AG08396 (cell line): ENCODE measurements at places on chromosomes 5 and 9.

DNA sequence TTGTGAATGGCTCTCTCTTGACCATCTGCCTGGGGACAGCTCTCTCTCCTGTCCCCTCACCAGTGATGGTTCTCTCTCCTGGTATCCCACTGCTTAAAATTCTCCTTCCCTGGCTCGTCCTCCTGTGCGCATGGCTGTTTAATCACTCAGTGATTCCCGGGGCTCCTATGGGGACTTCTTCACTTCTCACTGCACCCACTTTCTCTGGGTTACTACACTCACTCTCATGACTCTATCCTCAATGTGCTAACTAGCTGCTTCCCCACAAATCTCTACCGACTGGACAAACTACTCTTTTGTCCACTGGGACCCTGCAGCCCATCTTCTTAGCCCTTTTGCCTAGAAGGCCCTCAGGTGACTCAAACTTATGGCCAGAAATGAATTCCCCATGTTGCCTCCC is 89.1 kb upstream of the TBC1D2 start:
- DNase-seq = no peak

DNA sequence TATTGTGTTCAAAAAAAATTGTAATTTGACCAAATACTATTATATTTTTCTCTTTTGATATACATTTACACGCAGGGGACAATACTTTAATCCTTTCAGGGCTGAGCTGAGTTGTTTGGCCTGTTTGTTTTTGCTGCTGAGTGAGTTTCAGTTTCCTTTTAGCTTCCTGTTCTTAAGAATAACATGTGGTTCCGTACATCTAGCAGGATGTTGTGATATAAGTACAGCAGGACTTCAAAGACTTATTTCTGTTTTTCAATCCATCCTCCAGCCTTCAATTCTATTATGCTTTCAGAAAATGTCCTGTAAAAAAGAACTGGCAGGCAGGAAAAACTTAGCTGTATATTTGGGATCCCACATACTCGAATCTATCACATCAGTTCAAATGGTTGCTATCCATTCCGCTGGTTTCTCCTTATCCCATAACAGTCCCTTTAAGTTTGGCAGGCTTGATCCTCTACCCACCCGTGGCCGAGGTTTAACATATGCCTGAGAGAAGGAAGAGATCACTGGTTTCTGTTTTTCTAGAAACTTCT is 1037.3 kb upstream of the ACO1 start:
- no peak for DNase-seq

- no peak for DNase-seq
These were observed 14.4 kb upstream of the PLEKHG4B start for GRCh38 chr5:77546-77945.

- DNase-seq = no peak
These were observed 81.5 kb downstream of the LMX1B start for GRCh38 chr9:126695186-126695585.

- no peak for DNase-seq
These were observed 323.4 kb downstream of the FBXL7 start for GRCh38 chr5:15823398-15823797.

DNA sequence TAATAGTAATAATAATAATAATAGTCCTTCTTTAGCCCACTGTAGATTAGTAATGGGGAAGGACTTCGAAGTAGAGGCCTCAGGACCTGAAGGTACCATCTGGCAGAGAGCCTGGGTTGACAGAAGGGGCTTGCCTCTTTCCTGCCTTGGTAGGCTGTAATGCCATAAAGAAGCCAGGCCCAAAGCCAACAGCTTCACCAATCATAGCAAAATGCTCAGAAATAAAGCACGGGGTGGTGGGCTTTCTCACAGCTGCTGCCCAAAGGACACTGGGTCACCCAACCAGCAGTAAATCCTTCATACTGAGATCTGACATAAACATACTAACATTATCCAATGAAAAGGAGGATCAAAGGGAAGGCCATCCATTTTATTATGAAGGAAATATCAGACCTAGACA is 70.7 kb downstream of the SUSD1 start:
- DNase-seq = no peak

GRCh38 chr5:119187776-119188529 is 117.1 kb downstream of the DMXL1 start:
- DNase-seq = no peak

GRCh38 chr9:123651273-123651672 is 278.7 kb downstream of the DENND1A start:
- no peak for DNase-seq

DNA sequence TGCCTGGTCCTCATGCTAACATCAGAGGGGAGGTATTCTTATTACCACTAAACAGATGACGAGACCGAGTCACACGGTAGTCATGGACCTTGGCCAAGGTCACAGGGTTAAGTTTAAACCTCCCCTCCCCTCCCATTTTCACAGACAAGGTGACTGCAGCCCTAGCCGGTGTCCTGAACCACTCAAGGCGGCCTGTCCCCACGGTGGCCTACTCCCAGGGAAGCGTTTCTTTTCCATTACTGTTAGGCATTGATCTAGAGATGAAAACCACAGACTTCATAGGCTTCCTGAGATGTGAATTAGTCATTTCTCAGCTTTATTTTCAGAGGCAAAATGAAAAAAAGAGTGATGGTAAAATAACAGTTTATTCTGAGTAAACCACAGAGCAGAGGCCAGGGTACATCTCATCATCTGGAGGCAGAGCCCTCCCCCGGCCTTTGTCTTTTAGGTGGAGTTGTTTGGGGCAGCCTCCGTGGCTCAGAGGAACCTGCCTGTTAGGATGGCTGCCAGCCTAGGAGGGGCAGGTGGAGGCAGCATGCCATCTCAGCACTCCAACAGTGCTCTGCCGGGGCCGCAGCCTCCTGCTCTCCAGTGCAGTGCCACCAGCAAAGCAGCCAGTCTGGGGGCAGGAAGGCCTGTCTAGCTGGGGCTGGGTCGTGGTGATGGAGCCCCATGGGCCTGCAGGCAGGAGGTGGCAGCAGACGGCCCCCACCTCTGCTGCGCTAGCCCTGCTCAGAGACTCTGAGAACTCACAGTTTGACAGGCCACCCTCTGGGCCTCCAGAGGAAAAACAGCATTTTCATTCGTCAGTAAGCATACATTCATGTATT is 71.2 kb downstream of the RAPGEF1 start:
- DNase-seq = peak; percentile 64

DNA sequence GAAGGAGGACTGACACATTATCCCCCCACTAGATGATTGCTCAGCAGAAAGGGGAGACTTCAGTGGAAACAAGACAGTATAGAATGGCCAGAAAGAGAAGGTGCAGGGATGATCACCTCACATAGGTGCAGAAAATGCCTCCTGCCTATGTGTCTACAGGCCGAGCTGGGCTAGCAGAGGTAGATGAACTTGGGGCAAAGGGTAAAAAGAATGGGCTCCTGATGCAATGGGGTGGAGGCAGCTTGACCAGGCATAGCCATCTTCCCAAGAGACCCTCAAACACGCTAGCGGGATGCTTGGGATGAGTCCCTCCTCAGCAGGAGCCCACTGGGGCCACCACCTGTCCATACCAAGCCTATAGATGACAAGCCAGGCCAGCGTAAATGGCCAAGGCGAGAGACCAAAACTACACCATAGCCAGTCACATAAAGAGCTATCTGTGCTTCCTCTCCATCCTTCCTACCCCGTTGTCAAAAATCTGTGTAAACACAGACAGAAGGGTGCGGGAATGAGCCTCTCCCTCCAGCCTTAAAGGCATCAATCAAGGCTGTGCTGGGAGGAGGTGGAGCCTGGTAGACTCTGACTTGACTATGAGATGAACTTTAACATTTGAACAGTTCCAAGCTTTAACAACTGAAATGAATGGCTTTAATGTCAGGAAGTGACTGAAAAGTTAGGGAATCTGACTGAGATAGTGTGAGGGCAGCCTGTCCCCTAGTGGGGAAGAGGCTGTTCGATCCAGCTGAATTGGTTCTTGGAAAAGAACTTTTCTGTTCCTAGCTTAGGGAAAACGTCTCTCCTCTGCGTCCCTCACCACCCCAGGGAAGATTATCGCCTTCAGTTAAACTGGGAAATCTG is 10.4 kb downstream of the C9orf152 start:
- no peak for DNase-seq

GRCh38 chr9:136793086-136793946 is 2.2 kb downstream of the TMEM141 start:
- no peak for DNase-seq

DNA sequence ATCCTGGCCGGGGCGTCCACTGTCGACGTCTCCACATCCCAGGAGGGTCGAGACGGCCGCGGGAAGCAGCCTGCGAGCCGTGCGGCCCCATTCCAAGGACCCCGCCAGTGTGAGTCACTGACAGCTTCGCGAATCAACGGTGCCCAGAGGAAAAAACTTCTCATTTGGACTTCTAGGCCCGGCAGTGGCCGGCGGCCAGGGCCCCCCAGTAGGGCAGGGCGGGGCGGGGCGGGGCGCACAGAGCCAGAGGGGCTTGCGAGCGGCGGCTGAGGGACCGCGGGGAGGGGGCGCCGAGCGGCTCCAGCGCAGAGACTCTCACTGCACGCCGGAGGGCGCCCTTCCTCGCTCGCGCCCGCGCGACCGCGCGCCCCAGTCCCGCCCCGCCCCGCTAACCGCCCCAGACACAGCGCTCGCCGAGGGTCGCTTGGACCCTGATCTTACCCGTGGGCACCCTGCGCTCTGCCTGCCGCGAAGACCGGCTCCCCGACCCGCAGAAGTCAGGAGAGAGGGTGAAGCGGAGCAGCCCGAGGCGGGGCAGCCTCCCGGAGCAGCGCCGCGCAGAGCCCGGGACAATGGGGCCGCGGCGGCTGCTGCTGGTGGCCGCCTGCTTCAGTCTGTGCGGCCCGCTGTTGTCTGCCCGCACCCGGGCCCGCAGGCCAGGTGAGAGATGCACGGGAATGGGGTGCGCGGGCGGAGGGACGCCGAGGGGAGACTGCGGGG is at the start of gene F2R:
TSS of gene F2R (plus strand) at position 391 of the 720 bp plus-strand sequence. CDS start at position 573, 182 bp downstream.
- peak; percentile 88 for DNase-seq

GRCh38 chr5:109838157-109838556 is 148.4 kb downstream of the MAN2A1 start:
- no peak for DNase-seq

- no peak for DNase-seq
These were observed 985.5 kb downstream of the TLE4 start for GRCh38 chr9:80557256-80557655.

DNA sequence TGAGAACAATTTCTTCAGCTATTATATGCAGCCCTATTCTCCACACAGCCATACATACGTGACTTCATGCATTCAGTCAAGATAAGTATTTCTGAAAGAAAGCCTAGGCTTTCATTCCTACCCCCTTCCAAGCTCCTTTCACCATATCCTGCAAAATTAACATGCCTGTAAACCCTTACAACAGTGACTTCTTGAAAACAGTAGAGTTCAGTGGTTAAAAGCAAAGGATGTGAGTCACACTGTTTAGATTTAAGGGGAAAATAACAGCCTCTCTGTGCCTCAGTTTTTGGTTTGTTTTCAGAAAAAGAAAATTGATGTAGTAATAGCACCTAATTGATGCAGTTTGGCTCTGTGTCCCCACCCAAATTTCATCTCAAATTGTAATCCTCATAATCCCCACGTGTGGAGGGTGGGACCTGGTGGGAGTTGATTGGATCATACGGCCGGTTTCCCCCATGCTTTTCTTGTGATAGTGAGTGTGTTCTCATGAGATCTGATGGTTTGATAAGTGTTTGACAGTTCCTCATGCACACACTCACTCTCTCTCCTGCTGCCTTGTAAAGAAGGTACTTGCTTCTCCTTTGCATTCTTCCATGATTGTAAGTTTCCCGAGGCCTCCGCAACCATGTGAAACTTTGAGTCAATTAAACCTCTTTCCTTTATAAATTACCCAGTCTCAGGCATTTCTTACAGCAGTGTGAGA is 264.8 kb downstream of the CETN3 start:
- DNase-seq = no peak

GRCh38 chr5:4027088-4027734 is 431.6 kb downstream of the IRX1 start:
- no peak for DNase-seq

DNA sequence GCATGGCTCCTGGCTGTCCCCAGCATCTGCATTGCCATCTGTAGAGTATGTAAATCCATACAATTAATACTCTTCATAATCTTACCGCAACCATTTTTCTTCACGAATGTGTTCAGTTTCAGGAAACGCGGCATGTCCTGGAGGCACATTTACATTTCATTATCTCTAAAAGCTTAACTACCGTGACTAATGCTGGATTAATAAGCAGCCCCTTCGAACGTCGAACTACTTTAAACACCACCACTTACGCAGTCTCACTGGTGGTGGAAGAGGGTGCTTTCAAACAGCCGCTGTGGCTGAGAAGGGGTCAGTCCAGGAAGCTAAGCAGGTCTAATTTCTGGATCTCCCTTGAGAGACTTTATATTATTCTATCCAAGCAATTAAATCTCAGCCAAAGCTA is 85.6 kb downstream of the C5orf15 start:
- DNase-seq = no peak

DNA sequence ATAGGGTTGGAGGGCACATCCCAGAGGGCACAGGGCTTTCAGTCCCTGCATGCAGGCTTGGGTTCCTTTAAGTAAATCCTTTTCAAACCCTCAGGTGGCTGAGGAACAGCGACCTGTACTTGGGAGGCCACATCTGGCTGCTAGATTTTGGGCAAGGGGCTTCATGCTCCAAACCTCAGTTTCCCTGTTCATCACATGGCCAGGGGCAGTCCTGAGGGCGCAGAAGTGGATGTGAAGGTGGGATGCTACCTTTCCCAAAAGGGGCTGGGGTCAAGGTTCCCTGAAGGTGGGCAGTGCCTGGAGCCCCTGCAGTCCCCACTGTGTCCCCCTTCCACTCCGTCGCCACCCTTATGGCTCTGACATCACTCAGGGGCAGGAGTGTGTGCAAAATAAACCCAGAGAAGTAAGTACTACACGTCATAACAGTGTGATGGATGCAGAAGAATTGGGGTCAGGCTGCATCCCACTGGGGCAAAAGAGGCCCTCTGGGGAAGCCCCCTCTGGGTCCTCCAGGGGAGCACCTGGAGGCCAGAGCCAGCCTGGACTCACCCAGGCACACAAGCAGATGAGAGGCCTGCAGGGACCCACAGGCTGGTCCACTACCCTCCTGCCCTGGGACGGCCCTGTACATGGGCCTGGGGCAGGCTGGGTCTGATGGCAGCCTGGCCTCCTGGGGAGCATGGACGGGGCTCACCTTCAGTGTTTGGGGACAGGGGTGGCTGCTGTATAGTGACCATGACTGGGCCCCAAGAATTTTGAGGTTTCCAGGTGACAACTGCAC is 1.9 kb upstream of the CARD19 start:
- no peak for DNase-seq

DNA sequence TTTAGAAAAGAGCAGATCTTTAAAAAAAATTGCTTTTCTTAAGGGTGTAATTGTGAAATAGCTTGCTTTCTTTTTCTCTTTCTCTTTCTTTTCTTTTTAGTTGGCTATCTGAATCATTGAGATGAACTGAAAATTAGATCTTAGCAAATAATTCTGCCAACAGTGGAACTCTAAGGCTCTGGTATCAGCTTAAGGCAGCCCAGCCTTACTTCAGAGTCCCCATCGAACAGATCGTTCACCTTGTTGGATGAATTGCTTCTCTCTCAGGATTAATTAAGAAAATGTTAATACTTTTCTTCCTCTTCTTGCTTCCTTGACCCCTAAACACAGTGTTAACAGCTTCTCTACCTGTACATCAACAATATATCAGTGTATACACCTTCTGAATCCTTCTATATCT is 92.1 kb downstream of the ZCCHC7 start:
- no peak for DNase-seq

GRCh38 chr5:1448511-1449011 is 3.3 kb upstream of the SLC6A3 start:
- DNase-seq = no peak
